ENCODE measurements at places on chromosomes 7 and 10.

DNA sequence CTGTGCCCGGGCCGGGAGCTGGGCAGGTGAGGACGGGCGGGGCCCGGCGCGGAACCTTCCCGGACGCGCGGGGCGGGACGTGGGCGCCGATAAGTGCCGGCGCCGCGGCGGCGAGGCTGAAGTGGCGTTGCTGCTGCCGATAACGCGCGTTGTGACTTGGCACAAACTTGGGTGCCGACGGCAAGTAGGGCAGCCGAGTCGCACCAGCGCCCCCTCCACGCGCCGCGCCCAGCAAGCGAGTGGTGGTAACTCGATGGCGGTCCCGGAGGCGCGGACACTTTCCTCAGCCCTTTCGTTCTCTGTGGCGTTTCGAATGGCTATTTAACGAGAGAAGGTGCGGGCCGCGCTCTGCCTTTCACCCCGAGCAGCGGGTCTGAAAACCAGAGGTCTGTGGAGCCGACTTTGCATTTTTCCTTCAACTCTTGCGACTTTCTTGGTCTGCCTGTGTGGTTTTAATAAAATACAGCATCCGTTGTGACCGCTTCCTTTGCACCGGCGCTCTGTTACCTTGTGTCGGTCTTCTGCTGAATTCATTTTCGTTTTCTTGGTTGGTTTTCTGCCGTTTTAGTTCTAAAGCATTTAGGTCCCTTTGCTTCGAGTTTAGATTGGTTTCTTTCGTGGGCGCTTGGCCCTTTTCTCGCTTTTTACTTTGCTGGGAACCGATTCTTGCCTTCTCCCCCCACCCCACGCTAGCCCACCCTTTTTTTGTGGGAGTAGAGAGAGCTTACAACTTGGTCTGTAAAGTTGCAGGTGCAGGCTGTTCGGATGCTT, 701 bp downstream of the STK17A start:
- DNase-seq = peak; percentile 66

- no peak for DNase-seq
These were observed 92.0 kb downstream of the HPSE2 start for GRCh38 chr10:99143651-99144050.

GRCh38 chr10:4144817-4145216, 359.8 kb upstream of the KLF6 start:
- no peak for DNase-seq

DNA sequence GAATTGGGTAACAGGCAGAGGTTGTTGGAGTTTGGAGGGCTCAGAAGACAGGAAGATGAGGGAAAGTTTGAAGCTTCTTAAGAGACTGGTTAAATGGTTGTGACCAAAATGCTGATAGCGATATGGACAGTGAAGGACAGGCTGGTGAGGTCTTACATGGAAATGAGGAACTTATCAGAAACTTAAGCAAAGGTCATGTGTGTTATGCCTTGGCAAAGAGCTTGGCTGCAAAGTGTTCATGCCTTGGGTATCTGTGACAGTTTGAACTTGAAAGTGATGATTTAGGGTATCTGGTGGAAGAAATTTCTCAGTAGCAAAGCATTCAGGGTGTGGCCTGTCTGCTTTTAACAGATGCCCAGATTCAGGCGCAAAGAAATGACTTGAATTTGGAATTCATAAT, 64.5 kb upstream of the EEPD1 start:
- peak; percentile 7 for DNase-seq

DNA sequence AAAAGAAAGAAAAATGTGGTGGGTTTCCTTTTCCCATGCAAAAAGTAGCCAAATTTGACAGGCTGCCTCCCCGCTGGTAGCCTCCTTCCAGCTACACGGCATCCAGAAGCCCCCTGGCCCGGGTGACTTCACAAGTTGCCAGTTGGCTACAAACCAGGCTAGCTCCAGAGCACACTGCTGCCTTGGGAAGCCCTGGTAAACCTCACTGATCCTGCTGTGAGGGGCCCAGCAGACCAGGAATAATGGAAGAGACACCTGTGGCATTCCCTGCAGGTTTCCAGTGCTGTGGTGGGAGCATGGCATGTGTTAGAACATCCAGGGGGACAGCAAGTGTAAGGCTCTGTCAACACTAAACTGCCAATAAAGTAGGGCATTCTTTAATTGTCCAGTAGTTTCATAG, 55.7 kb upstream of the TM9SF3 start:
- DNase-seq = no peak

DNA sequence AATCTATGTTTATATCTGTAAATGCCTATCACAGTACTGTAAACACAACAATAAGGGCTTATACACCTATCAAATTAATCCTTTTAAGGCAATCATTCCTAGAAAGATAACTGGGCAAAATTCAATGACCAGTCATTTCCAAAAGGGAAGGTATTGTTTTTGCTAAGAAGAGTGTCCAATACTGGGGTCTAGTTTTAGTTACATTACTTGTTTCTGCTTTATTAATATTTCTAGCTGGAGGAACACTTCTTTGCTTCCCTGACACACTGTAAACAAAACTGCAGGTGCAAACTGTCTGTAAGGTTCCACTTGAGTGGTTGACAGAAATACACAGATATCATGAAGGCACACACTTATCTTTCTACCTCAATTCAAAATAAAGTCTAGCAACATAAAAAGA, 84.2 kb upstream of the FAM133B start:
- DNase-seq = no peak

- DNase-seq = no peak
These were observed 16.4 kb upstream of the ITPRID1 start for GRCh38 chr7:31497516-31497915.

GRCh38 chr10:132915411-132915810, 27.0 kb downstream of the CFAP46 start:
- DNase-seq = no peak

- peak; percentile 51 for DNase-seq
These were observed 7.4 kb upstream of the SAMD8 start for GRCh38 chr10:75103881-75104686.

DNA sequence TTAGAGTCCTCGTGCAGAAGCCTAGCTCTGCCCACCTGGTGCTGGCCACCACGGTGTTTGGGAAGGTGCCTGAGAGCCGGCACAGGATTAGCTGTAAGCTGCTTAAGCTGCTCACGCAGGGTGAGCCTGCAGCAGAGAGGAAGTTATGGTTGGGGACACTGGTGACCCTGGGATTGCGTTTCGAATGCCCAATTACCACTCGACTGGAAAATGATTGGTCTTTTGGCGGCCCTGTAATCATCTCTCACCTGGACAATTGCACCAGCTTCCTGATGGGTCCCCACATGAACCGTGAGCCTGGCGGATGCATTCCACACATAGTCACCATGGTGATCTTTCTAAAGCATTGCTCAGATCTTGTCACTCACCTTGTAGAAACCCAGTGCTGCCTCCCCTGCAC, 442.3 kb upstream of the ZMIZ1 start:
- no peak for DNase-seq

- DNase-seq = no peak
These were observed 115.2 kb upstream of the GPR22 start for GRCh38 chr7:107354640-107355039.

- DNase-seq = peak; percentile 93
These were observed 268.1 kb downstream of the CAMK1D start for GRCh38 chr10:12617191-12618175.

GRCh38 chr7:14381306-14381705, 391.8 kb upstream of the ETV1 start:
- DNase-seq = no peak

- no peak for DNase-seq
These were observed 45.6 kb upstream of the TAS2R16 start for GRCh38 chr7:123041101-123041500.

DNA sequence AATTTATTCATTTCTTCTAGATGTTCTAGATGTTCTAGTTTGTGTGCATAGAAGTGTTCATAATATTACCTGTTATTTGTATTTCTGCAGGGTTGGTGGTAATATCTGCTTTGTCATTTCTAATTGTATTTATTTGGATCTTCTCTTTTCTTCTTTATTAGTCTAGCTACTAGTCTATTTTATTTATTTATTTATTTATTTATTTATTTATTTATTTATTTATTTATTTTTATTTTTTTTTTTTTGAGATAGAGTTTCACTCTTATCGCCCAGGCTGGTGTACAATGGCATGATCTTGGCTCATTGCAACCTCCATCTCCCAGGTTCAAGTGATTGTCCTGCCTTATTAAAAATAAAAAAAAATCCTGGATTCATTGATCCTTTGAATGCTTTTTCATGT, 114.8 kb upstream of the THSD7A start:
- no peak for DNase-seq

DNA sequence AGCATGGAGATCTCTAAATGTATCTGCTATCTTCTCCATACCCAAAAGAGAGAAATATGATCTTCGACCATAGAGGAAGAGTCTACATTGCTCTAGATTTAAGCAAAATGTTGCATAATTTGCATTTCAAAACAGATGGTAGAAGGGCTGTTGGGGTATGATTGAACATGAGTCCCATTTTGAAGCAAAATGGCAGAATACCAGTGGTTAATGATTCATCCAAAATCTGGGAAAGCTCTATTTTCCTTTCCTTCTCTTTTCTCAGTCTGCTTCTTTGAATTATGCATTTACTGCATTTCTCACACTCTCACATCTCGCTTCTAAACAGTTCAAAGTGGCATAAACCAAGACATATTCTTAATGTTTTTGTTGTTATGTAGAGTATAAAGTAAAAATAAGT, 178.5 kb downstream of the MACC1 start:
- no peak for DNase-seq

DNA sequence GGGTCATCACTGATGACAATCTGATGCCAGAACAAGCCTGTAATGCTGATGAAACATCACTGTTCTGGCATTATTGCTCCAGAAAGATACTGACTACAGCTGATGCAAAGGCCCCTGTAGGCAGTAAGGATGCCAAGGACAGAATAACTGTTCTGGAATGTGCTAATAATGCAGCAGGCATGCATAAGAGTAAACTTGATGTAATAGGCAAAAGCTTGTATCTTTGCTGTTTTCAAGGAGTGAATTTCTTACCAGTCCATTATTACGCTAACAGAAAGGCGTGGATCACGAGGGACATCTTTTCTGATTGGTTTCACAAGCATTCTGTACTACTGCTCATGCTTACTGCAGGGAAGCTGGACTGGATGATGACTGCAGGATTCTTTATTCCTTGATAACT, 18.7 kb downstream of the LCOR start:
- no peak for DNase-seq

DNA sequence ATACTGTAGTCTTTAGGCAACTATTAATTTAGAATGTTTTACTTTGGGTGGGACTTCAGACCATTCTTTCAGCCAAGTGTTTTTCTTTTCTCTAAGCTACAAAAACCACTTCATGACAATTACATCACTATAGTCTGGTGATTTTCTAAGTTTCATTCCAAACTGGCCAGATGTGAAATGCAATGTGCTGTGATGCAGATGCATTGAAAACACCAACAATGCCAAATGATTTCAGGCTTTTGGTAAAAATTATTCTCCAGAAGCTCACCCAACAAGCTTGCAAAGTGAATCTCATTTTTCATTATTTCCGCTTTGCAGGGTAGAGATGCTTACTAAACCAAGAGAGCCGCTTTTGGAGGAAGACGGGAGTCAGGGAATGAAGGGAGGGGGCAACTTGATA, 118.4 kb upstream of the ANK3 start:
- DNase-seq = no peak

DNA sequence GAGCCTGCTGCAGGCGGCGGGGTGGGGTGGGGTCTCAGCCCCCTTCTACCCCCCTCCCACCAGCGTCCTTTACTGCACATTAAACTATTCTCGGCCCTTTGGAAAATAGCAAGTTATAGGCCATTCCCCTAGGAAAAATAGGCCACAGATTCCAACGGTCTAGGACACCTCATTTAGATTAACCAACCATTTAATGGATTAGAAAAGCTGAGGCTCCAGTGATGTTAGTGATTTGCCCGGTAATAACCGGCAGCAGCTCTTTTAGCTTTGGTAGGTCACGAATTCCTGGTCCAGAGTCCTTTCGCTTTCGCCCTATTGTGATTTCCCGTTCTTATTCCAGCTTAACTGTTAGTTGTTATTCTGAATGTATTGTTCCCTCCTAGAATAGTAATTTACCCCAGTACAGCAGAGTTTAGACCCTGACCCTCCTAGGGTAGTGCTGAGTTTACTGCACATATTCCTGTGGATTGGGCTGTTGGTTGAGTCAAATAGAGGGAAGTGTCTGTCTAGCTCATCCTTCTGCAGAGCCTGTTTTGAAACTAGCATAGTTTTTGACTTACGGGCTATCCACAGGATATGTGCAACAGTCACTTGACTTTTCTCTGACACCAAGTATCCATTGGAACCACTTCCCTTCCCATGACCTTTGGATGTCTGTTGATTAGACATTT, 754 bp downstream of the GSTO1 start:
- DNase-seq = peak; percentile 78

DNA sequence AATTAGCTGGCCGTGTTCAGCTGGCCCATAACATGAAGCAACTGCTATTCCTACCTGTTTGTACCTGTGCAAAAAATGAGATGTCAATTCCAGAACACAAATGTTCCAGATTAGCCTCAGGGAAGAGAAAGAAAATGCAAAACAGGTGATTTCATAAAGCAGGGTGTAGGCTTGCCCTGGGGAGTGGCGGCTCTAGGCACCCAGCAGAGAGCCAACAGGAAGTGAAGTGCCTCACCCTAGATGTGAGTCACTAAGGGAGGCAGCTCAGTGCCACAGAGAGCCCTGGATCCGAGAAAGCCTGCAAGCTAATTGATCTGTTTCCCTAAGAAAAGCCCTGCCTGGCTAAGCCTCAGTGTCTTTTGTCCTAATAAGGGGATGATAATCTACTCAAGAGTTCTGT, 240.0 kb downstream of the ARHGAP21 start:
- DNase-seq = no peak

- no peak for DNase-seq
These were observed 1.8 kb downstream of the PDAP1 start for GRCh38 chr7:99406557-99406956.

GRCh38 chr10:123966896-123967231, 75.3 kb upstream of the CPXM2 start:
- no peak for DNase-seq

- DNase-seq = no peak
These were observed 482.2 kb upstream of the C7orf33 start for GRCh38 chr7:148108381-148108780.

DNA sequence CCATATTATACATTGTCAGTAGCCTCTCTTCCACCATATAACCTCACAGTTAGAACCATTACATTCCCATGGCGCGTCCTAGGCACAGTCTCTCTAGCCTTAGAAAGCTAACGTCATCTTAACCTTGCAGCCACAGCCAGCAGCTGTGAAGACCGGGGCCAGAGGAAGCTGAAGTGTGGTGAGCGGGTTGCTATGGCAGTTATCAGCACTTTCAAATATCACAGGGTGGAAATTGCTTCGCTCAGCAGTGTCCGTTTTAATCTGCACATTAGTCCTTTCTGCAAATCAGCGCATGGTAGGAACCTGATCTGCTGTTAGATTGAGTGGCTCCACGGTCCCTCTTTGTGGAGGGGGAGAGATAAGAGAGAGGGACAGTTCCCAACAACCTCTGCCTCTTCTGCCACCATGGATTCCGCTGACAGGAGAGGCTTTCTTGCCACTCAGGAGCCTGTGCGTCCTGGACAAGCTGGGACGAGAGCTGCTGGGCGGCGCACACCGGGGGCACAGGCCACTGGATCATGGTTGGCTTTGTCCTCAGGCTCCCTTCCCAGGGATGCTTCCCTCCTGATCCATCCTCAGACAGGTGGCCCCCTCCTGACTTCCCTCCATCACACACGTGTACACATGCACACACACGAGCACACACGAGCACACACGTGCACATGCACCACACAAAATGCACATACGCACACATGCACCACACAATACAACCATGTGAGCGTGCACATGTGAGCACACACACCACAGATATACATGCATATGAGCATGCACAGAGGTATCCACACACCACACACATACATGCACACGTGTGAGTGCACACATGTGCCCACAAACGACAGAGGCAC, 93.8 kb downstream of the WDR37 start:
- no peak for DNase-seq

- peak; percentile 20 for DNase-seq
These were observed 131.9 kb upstream of the PCGF5 start for GRCh38 chr10:91088300-91089140.
